Epithelial cell of proximal tubule (primary cell): ENCODE measurements at places on chromosomes 7 and 10.

- DNase-seq: no peak
These were observed 508 bp upstream of the KIF20B start for GRCh38 chr10:89700923-89701241.

- DNase-seq: no peak
These were observed 824 bp downstream of the LRIT2 start for GRCh38 chr10:84224411-84225028.

DNA sequence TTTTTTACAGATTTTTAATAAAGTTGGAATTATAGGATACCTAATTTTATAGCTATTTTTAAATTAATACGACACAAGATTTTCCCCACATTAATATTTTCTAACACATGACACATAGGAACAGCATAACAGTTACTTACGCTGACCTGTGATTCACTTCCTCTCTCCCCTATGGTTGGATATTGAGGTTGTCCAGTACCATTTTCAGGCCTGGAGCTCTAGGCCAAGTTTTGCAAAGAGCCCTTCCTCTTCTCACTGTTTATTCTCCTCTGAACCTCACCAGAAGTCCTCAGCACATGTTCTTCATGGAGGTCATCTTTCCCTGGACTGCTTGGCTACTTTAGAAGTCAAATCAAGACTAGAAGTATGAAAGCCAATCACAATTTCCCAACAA, 28.2 kb downstream of the LYZL1 start:
- no peak for DNase-seq

DNA sequence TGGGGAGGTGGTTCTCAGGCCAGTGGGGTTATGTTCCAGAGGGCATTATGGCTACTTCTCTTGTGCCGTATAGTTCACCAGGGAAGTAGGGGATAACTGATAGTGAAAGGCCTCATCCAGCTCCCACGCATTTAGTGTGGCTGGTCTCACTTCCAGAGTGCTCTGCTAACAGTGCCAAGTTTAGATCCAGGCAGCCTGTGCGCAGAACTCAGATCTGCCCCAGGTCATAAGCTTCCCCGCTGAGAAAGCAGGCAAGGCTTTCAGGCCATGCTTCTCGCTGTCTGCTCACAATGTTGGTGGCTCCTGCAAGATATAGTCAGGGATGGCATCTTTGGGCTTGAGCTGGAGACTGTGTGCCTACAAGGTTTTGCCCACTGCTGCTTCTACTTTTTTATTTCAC, 11.3 kb downstream of the AGK start:
- no peak for DNase-seq

- no peak for DNase-seq
These were observed 128.3 kb upstream of the ASAH2 start for GRCh38 chr10:50379616-50380015.

GRCh38 chr7:121006711-121007315, 18.3 kb downstream of the CPED1 start:
- DNase-seq: no peak

DNA sequence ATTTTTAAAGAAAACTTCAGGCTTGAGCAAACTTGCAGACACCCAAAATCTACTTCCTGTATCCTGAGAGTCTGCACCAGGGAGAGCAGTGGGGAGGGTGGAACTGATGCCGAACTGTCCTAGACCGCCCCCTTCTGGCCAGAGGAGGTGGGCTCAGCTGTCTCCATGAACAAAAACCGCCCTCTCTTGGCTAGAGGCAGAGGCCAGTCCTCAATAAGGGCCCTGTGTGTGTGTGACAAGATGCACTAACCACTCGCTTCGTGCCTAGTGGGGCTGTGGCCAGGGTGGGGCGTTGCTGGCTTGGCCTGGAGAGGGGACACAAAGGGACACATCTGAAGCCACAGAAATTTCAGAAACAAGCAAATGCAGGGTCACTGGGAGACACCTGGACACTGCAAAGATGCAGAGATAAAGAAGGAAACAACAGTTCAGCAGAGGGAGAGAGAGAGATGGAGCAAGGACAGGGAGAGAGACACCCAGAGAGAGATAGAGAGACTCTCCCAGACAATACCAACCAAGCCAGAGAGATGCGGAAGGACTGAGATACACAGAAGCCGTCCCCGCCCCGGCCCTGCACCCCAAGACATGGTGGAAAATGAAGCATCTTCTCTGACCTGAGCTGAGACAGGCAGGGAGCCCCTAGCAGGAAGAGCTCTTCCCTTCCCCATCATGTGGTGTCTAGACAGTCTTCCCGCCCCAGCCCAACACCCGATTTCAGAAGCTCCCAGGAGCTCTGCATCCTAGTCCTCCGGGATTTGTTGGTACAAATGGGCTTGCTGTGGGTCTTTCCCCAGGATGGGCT, 22.7 kb upstream of the FXYD4 start:
- DNase-seq: no peak
